ENCODE measurements at places on chromosomes 7 and 10.

- DNase-seq: peak; percentile 27
These were observed 16.5 kb downstream of the AP5Z1 start for GRCh38 chr7:4791738-4792536.

GRCh38 chr10:112203328-112204076 is 19.9 kb upstream of the GPAM start:
- no peak for DNase-seq

DNA sequence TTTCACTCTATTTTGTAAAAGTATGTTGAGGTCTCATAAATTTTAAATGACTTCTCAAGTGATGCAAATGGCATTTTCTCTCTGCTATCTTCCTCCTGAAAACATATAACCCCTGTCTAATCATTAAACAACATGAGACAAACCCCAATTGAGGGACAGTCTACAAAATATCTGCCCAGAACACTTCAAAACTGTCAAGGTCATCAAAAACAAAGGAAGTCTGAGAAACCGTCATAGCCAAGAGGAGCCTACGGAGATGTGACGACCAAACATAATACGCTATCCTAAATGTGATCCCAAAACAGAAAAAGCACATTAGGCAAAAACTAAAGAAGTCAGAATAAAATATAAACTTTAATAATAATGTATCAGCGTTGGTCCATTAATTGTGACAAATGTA is 282.3 kb upstream of the SEMA3C start:
- DNase-seq: no peak

GRCh38 chr7:66267249-66267648 is 62.1 kb downstream of the TPST1 start:
- no peak for DNase-seq
